GM23338 (cell line): ENCODE measurements at places on chromosomes 7 and 10.
A peak's percentile ranks its signal among the peaks of the same experiment; 100 is the strongest.

- no peaks in the 10 kb centered on the region for H3K4me1 ChIP-seq
- H3K27ac ChIP-seq: no peak overlapping the region
- no peaks in the 10 kb centered on the region for H3K27me3 ChIP-seq
- H3K4me3 ChIP-seq: no peak overlapping the region
- H3K36me3 ChIP-seq: no peaks in the 10 kb centered on the region
Observed at GRCh38 chr7:88226886-88227516, 7.2 kb upstream of the SRI start.

GRCh38 chr10:3708852-3709251, 76.2 kb downstream of the KLF6 start:
- no peaks in the 10 kb centered on the region for H3K27me3 ChIP-seq
- H3K36me3 ChIP-seq: no peaks in the 10 kb centered on the region
- H3K4me3 ChIP-seq: no peak overlapping the region
- H3K27ac ChIP-seq: no peak overlapping the region
- no peaks in the 10 kb centered on the region for H3K4me1 ChIP-seq

GRCh38 chr7:128025380-128025779, 5.9 kb downstream of the LRRC4 start:
- H3K27ac ChIP-seq: no peak overlapping the region
- peaks cover 8% of the 10 kb centered on the region; the same call in 1 of the 2 replicates for H3K27me3 ChIP-seq
- no peak for DNase-seq
- no peak overlapping the region for H3K4me3 ChIP-seq

- H3K27ac ChIP-seq: no peak overlapping the region
- H3K4me3 ChIP-seq: no peak overlapping the region
Observed at GRCh38 chr10:47027784-47028260, 116.6 kb downstream of the PTPN20 start.

DNA sequence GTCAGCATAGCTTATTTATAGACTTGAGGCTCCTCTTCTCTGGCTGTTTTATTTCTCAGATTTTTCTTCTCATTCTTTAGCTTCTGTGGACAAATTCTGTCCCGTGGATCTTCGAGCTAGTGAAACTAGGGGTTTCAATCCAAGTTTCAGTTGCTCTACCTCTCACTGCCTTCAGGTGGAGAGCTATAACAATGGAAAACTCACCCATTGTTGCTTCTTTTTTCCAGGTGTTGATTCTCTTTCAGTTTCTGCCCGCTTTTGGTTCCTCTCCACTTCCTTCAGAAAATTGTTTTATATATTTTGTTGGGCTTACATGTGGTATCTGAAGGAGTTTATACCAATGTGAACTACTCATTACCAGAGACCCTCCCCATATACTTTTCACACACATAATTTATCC, 266.1 kb downstream of the TCF7L2 start:
- peak; percentile 76 for DNase-seq
- no peaks in the 10 kb centered on the region for H3K36me3 ChIP-seq
- H3K4me1 ChIP-seq: no peaks in the 10 kb centered on the region

GRCh38 chr10:74328388-74328787, 177.4 kb downstream of the ADK start:
- H3K27me3 ChIP-seq: no peaks in the 10 kb centered on the region
- H3K36me3 ChIP-seq: no peaks in the 10 kb centered on the region
- no peaks in the 10 kb centered on the region for H3K4me1 ChIP-seq
- no peak for DNase-seq
- no peak overlapping the region for H3K4me3 ChIP-seq
- H3K27ac ChIP-seq: no peak overlapping the region

DNA sequence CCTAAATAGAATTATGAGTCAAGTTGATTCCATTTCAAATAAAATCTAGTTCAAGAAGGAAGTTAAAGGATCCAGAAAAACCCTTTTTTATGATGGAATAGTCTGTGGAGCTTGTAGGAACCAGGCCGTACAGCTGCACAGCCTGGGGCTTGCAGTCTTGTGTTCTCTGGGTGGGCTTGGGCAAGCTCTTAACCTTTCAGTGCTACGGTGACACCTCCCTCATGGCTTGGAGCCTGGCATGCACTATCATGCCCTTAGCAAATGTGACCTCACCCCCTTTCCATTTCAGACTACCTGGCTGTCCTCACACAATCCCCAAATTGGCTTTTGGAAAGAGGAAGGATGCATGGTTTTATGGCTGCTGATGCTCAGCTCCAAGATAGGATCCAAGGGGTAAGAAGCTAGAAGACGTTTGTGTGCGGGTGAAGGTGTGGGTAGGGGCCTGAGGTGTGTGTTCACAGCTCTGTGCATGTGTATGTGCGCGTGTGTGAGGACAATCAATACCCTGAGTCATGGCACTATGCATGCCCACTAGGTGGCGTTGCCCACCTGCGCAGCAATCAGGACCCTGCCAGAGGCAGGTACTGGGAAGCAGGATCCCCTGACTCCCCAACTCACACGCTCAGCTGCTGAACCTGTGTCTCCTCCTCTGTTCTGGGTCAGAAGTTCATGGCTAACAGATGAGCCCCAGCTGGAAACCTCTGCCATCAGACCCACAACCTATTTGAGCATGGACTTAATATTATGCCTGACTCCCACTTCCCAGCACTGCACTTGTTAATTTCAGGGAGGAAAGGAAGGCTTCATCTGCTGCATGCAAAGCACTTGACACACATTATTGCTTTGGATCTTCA, 113.4 kb downstream of the PTPN20 start:
- DNase-seq: peak; percentile 82
- no peaks in the 10 kb centered on the region for H3K27me3 ChIP-seq
- H3K27ac ChIP-seq: no peak overlapping the region
- no peak overlapping the region for H3K4me3 ChIP-seq
- H3K36me3 ChIP-seq: no peaks in the 10 kb centered on the region
- H3K4me1 ChIP-seq: no peaks in the 10 kb centered on the region

- H3K27me3 ChIP-seq: no peaks in the 10 kb centered on the region
- no peaks in the 10 kb centered on the region for H3K36me3 ChIP-seq
- H3K4me1 ChIP-seq: peaks cover 15% of the 10 kb centered on the region
Observed at GRCh38 chr7:159014297-159015062, 130.2 kb downstream of the VIPR2 start.

GRCh38 chr7:9776900-9777299, 1196.8 kb upstream of the PHF14 start:
- H3K4me3 ChIP-seq: no peak overlapping the region
- no peak overlapping the region for H3K27ac ChIP-seq
- no peaks in the 10 kb centered on the region for H3K27me3 ChIP-seq
- H3K36me3 ChIP-seq: no peaks in the 10 kb centered on the region
- no peaks in the 10 kb centered on the region for H3K4me1 ChIP-seq

- no peaks in the 10 kb centered on the region for H3K36me3 ChIP-seq
- no peak overlapping the region for H3K27ac ChIP-seq
- no peak for DNase-seq
- 0 out of 2 replicates have a peak, but pooled peaks cover 8% of the 10 kb centered on the region for H3K4me1 ChIP-seq
- H3K4me3 ChIP-seq: no peak overlapping the region
- H3K27me3 ChIP-seq: no peaks in the 10 kb centered on the region
Observed at GRCh38 chr10:98098247-98098646, 36.2 kb upstream of the R3HCC1L start.

DNA sequence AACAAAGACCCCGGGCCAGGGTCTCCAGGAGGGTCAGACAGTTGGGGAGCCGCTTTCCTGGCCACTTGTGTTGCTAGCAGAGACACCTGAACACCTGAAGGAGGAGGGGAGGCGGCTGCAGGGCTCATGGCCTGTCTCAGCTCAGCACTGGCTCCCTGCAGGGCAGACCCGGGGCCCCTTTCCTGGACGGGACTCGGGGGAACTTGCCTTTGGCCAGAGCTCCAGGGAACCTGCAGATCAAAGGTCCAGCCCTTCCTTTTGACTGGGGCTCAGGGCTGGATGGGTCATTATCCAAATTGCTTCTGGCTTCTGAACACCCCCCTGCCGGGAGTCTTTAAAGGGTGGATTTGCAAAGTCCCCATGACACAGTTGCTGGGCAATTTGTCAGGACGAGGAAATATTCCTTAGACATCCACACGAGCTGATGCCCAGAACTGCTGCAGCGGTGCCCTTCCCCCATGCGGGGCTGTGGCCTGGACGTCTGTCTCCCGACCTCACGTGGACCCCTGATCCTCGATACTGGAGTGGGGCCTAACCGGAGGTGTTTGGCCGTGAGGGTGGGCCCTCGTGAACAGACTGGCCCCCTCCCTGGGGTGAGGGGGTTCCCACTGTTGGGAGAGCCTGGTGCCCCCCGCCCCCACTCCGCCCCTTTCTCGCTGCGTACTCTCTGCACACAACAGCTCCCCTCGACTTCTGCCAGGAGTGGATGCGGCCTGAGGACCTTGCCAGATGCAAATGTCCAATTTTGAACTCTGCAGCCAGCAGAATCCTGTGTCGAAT, 194.3 kb downstream of the ELFN1 start:
- H3K4me3 ChIP-seq: no peak overlapping the region
- no peak overlapping the region for H3K27ac ChIP-seq
- no peaks in the 10 kb centered on the region for H3K27me3 ChIP-seq
- DNase-seq: no peak
- H3K4me1 ChIP-seq: no peaks in the 10 kb centered on the region
